Activated CD8-positive, alpha-beta memory T cell treated with anti-CD3 and anti-CD28 coated beads for 48 hours (primary cell): ENCODE measurements at places on chromosomes 16 and 17.

- no peak for DNase-seq
Measured at GRCh38 chr16:57623251-57624043, 5.0 kb upstream of the ADGRG1 start.

- no peak for DNase-seq
Measured at GRCh38 chr16:89147085-89147817, 24.3 kb upstream of the CDH15 start.

DNA sequence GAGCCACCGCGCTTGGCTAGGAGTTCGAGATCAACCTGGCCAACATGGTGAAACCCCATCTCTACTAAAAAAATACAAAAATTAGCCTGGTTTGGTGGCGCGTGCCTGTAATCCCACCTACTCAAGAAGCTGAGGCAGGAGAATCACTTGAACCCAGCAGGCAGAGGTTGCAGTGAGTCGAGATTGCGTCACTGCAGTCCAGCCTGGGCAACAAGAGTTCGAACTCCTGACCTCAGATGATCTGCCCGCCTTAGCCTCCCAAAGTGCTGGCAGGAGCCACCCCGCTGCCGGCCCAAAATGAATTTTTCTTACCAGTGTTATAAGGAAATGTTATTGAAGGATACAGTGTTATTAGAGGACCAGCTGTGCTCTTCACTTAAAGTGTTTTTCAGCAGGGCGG lies 2.3 kb downstream of the NUP85 start:
- no peak for DNase-seq

- no peak for DNase-seq
Measured at GRCh38 chr16:12901597-12902461, at the start of gene SHISA9. Gene SHISA9 (plus strand): TSS chr16:12901598.

- no peak for DNase-seq
Measured at GRCh38 chr17:3712811-3713463, 10.8 kb upstream of the HASPIN start.

DNA sequence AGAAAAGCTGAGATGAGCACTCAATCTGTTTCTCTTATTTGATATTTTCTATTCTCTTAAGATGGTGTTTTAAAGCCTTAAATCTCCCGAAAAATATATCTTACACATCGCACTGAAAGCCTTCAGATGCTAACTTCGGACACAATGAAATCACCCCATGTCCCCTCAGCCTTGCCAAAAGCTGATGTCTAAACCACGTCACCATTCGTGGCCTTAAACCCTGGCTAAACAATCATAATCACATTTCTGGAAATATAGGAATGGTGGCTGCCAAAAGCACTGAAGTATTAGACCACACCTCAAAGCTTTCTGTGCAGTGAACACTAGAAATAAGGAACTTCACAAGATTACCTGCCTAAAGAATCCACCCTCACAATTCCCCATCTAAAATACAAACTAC lies 402.7 kb downstream of the SOX9 start:
- no peak for DNase-seq

GRCh38 chr17:50349243-50349600 lies 3.3 kb downstream of the XYLT2 start:
- no peak for DNase-seq

- DNase-seq: no peak
Measured at GRCh38 chr16:56911771-56912571, 20.0 kb upstream of the HERPUD1 start.

DNA sequence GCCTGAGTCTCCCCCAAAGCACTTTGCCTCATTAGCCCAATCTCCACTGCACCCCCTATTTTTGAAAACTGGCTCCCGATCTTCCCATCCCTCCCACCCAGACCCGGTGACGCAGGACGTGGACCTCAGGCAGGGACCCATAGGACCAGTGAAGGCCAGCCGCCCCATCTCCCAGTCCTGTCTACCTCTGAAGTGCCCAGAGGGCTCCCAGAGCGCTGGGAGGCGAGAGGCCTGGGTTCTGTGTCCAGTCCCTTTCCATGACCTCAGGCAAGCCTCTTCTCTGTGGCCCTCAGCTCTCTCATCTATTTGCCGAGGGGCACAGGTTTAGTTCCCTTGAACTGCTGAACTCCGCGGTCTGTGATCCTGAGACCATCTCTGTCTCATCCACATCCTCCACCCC lies 714 bp downstream of the TNS4 start:
- no peak for DNase-seq

DNA sequence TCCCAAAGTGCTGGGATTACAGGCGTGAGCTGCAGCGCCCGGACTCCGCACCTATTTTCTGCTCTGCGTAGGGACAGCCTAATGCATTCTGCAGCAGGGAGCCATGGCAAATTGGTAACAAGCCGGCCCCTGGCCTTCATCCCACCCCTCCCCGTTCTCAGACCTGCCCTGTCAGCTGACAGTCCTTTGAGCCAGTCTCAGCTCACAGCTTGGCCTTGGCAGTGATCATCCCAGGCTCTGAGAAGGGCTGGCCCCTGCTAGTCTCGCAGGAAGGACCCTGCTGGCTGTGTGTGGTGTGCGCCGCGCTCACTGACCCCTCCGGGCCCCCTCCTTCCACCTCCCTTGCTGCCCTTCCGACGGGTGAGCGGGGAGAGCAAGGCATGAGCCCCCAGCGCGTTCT lies 10.3 kb upstream of the NPTX1 start:
- no peak for DNase-seq

DNA sequence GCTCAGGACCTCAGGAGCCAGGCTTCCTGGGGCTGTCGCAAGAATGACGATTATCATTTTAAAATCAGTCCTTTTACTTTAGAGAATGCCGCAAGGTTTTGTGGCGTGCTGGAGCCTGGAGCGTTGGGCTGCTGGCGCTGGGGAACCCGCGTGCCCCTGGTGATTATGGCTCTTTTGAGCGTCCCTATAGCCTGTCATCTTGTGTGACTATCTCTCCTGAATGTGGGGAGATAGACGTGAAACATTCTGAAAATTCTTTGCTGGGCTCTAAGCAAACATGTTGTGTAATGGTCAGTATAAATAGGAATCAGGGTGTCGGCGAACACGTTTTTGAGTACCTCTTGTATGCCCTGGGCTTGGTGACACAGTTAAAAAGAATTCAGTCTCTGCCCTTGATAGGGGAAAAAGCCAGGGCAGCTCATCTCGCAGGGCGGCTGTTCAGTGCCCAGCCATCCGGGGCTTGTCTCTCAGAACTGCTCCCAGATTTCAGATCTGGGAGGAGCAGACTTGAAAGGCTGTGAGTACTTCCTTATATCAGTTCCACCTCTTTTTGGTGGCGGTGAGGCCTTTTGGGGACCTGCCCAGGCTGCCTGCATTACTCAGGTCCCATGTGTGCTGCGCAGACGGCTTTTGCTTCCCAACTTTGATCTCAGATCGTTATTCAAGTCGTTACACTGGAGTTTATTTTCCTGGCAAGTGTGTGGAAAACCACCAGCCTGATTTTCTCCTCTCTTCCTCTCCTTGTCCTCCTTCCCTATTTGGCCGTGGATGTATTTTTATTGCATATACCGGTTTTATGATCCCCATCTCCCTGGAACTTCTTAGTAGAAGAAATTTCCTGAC lies 973 bp downstream of the SLC7A6 start:
- DNase-seq: no peak

DNA sequence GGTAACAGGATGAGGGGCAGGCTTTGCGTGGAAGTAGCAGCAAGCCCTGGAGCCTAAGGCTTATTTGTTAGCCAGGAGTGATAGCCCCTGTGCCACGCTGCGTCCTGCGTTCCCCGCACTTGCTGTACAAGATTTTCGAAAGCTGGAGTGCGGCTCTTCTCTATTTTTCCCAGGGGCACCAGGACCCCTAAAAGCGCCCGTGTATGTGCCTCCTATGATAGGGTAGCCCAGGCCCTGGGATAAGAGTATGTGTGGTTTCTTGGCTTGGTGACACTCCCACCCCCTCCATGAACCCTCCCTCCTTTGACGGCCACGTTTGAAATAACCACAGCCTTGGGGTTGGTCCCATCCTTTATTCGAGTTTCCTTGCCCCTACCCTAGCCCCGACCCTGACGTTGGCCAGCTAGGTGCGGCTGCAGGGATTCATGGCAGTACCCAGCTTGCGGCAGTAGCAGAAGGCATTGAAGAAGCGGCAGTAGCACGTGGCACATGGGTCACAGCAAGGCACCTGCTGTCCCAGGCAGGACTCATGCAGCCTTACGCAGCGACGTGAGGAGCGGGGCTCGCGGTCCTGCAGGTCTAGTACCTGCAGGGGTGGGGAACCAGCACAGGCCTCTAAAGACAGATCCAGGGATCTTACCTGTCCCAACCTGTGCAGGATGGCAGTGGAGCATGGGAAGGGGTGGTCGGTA lies 968 bp downstream of the AGRP start:
- no peak for DNase-seq

DNA sequence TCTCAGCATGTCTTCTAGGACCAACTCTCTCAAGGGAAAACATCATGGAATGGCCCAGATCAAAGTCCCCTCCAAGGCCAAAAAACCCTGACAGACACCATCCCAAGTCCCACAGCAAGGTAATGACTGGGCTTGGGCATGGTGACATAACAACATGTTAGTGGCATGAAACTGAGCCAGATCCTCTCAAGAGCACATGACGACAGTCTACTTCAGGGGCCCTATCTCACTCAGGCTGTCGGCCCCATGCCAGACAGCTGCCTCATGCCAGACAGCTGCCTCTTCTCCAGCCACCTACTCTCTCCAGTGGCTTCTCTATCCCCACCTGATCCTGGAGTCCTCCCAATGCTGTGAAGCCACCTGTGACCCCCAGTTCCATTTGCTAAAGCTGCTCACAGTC lies 18.4 kb downstream of the HSD11B2 start:
- DNase-seq: no peak

- DNase-seq: no peak
Measured at GRCh38 chr16:14345512-14346115, 274.5 kb downstream of the MRTFB start.

- no peak for DNase-seq
Measured at GRCh38 chr17:67239597-67239996, 5.4 kb downstream of the HELZ start.

DNA sequence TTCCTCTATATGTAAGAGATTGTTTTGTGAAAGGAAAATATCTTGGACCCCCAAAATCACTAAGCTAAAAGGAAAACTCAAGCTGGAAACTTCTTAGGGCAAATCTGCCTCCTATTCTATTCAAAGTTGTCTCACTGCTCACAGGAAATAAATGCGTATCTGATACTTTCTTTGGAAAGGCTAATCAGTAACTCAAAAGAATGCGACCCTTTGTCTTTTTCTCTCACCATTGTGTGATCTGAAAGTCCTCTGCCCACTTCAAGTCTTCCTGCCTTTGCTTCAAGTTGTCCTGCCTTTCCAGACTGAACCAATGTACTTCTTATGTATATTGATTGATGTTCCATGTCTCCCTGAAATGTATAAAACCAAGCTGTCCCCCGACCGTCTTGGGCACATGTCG lies 157.3 kb downstream of the KIF2B start:
- DNase-seq: no peak

DNA sequence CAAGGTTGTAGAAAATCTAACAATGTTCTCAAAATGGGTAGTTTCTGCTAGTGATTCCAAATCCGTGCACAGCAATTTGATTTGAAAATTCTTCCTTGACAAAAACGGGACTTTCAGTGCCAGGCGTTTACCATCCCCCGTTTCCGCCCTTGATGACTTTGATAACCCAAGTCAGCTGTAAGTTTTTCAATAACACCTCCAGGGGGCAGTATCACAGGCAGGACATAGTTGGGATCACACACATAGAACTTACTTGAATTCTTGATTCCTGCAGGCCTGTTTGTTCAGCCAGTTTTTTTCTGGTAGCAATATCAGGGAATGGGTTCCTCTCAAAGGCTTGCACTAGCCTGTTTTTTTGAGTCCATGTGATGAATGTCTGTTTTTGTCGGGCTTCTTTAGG lies 5.6 kb downstream of the DUXB start:
- DNase-seq: no peak

DNA sequence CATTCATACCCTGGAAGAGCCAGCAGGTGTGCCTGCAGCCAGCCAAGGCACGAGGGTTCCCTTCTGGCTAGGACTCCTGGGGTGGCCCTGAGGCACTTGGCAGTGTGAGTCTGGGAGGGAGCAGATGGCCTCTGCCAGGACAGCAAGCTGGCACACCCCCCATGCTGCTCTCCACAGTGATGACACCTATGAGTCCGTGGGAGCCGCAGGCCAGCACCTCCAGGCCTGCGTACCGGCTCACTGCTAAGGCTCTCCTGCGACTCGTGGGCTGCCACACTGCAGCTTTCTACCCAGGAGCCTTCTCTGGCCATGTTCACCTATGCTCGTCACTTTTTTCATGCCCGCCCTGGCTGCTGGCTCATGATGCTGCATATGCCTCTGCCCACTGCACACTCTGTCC lies 68.1 kb downstream of the NDEL1 start:
- no peak for DNase-seq

DNA sequence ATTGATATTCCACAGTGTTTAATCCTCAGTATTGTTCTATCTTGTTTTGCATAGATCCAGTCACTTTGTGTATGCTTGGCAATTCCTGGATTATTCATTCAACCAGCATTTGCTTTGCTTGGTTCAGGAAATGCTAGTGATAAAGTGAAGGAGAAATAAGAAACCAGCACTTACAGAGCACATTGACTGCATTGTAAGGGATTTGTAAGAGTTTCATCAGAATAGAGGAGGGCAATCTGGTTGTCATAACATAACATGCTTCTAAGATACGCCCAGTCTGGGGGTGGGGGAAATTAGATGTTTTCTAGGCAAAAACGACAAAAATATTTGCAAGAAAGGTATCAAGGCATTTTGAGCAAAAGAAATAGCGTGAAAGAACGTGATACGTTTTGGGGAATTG lies 40.4 kb downstream of the TNRC6A start:
- DNase-seq: no peak

DNA sequence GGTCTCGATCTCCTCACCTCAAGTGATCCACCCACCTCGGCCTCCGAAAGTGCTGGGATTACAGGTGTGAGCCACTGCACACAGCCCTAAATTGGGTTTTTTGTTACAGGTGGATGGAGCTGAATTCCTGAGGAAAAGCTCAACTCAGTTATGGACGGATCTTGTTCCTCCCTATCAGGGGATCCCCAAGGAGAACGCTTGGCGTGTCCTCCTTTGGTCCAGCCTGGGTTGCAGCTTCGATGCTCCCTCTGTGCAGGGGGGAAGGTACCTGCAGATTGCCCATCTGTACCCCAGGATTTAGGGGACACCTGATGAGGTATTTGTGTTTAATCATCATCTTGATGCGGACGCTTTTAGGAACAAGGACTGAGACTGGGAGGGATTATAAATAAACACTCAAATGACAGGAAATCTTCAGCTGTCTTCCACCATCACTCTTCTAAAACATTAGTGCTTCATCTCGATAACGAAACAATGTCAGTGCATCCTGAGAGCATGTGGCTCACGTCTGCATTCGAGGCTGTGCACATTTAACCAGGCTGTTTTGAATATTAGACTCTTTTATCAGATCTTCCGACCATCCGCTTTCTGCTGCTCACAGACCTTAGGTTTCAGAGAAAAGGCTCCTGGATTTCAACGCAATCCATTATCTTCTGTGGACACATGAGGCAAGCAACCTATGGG lies 18.2 kb upstream of the MEIOB start:
- DNase-seq: no peak
